ENCODE measurements at places on chromosomes 7 and 10.

- no peak for DNase-seq
Measured at GRCh38 chr10:43251419-43252165, 15.3 kb downstream of the RASGEF1A start.

GRCh38 chr7:140674356-140674800 lies 1.6 kb downstream of the ADCK2 start:
- no peak for DNase-seq

GRCh38 chr7:155263051-155263450 lies 34.6 kb upstream of the INSIG1 start:
- no peak for DNase-seq

DNA sequence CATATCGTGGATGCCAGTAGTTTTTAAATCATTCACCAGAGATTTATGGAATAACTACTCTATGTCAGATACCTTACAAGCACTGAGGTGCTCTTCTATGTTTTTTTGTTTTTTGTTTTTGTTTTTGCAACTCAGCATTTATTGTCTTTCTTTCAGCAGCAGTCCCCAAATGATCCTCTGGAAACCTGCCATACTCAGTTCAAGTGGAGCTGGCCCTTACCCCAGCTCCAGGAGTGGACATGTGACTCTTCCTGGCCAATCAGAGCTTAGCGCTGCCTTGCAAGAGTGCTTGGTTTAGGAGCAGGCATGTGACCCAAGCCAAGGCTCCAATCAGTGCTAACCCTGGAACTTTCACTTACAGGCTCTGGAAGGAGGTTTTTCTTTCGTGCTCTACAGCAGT lies 356.6 kb upstream of the ZMIZ1 start:
- DNase-seq, result no peak

GRCh38 chr7:70545214-70545613 lies 586.7 kb upstream of the GALNT17 start:
- no peak for DNase-seq

GRCh38 chr10:30550967-30551815 lies 78.4 kb downstream of the LYZL2 start:
- no peak for DNase-seq

DNA sequence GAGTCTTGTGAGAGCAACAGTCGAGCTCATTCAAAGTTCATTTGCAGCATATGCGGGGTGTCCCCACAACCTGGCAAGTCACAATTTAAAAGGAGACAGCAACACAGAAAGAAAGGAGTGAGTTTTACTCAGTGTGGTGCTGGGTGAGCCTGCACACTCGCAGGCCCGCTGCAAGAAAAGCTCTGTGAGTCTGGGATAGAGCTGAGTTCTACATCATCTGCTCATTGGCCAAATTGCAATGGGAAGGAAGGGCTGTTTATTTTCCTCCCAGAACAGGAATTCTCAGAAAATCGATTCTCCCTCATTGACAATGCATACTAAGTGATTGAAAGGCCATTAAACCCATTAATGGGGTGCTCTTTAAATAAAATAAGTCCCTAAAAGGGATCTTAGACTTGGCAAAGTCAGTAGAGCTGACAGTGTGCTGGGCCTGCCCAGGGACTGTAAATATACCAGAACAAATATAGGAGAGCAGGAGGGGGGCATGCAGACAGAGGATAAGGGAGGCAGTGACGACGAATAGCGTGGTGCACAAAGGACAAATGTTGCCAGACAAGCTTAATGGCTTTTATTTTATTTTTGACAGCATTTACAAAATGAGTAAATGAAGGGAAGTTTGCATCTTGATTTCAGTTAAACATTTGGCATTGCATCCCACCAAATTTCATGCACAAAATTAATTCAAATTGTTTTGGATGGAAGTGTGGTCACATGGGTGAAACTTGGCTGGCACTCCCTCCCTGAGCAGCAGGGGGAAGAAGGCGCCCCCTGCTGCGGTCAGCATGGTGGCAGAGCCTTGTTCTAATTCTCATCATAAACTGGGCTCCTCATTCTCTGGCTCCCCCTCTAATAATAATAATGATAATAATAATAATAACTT lies 215.7 kb downstream of the SNX10 start:
- DNase-seq, result no peak

Data from muscle of back (tissue), 13 donors.